Left lobe of liver (tissue), 2 donors: ENCODE measurements at places on chromosomes 2 and 18. TPM values are rescaled to one million over a fixed set of nuclear protein-coding genes. Genes with fewer than 3 reads are reported as not detected.

DAPL1 gene
- total RNA-seq: not detected

SSB gene
- 21.4 TPM for total RNA-seq

CNGA3 gene
- not detected for total RNA-seq

CD8B2 gene
- total RNA-seq: not detected
